Stimulated activated CD8-positive, alpha-beta memory T cell treated with anti-CD3 and anti-CD28 coated beads, Interleukin-4, amount 100 ng/mL, for 1 hour (primary cell): ENCODE measurements at places on chromosomes 3 and 15.

DNA sequence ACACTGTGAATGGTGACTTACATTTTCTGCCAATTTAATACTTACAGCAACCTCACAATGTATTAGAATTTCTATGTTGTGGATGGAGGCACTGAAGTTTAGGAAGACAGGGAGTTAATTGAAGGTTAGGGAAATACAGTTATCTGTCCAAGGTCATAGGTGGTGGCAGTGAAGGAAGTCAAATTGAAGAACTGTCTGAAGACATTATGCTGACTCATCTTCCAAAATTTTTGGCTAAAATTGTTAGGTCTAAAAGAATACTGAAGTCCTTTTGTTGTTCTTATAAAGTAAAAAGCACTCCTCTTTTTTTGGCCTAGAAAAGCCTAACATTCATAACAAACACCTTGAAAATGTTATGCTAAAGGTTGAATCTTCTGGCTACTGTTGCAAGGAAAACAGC is 27.7 kb downstream of the EMC4 start:
- no peak for DNase-seq

DNA sequence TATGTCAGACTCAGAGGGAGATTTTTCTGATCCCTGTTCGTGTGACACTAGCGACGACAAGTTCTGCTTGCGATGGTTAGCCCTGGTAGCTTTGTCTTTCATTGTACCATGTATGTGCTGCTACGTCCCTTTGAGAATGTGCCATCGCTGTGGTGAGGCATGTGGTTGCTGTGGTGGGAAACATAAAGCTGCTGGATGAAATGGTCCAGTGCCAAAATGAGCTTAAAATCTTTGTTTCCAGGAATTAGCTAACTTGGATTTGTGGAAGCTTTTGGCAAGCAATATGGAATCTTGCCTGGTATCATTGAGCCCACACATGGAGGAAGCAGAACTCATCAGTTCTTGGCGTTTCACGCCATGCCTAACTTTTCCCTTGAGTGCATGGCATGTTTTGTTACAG is 98.8 kb downstream of the SPRED1 start:
- no peak for DNase-seq

GRCh38 chr15:35136321-35137189 is 51.5 kb upstream of the NANOGP8 start:
- no peak for DNase-seq

DNA sequence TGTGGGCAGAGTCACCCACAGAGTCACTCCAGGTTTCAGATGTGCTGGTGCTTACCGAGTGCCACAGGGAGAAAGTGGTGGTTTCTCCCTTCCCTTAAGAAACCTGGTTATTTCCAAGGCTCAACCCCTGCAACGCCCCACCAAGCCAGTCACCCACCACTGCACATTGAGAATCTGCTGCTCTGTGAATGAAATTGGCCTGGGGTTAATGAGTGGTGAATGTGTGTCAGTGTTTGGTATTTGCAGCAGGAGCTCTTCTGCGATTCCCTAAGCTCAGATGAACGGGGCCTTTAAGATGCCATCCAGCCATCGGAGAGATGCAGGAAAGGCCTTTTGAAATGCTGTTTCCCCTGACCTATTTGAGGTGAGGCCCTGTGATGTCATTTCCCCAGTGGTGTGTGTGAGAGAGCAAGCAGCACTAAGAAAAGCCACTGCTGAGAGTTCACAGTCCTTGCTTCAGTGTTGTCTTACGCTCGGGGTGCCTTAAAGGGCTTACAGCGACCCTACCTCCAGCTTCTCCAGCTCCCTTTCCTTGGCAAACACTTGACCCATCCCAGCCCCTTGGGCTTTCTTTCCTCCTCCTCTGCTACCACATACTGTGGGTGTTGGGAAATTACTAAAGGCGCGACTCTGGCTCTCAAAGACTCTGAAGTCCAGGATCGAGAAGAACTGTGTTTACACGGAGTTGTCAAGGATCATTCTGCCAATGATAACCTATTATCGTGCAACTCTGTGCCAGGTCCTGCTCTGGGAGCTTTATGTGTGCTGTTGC is 68.9 kb downstream of the SMAD3 start:
- peak; percentile 34 for DNase-seq

DNA sequence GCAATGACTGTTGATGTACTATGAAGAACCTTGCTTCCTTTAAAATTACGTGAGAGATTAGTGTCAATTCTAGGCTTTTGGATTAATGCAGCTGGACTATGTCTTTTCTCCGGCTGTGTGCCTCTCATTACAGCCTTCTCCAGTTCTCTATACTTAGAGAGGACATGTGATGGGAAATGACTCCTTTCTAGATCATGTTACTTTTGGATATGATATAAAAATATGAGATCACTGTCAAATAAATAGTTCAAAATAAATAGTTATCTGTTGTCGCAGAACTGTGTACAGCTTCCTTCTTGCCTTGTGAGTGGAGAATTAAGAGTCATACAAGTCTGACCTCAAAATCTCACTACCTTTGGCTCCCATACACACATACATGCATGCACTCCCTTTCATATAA is 592.4 kb downstream of the DIPK2A start:
- DNase-seq: no peak

- DNase-seq: no peak
Measured at GRCh38 chr15:89860431-89860830, 33.4 kb downstream of the AP3S2 start.

DNA sequence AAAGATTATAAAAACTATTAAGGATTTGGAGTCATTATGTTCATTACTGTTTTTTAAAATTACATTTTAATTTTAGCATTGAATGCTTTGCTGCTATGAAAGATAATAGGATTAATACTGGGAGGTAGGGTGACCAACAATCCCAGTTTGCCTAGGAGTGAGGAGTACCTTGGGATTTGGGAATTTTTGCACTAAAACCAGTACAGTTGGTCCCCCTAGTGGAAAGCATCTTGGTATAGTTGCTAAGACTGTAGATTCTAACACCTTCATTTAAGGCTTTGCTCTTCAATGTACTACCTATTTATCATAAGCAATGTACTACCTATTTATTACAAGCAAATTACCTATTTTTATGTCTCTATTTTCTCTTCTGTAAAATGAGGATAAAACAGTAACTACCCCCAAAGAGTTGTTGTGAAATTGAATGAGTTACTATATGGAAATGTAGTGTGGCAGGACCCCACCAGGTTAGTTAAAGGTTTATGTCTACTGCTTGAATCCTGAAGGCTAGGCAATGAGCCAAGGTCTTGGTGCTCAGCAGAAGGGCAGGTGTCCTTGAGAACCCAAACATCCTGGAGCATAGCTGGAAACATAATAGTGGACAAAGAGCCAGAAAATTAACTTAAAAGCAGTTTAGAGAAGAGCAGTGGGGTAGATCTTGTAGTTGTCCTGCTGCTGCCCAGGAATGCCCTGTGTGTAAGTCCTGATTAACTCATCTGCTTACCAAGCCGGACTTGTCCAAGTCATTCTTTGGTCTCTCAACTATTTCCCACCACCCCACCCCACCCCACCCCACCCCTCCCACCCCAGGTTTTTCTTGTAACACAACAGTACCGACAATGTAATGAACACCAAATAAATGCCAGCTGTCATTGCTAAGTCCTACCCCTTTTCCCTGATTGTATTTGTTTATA is 49.2 kb upstream of the NMD3 start:
- no peak for DNase-seq

DNA sequence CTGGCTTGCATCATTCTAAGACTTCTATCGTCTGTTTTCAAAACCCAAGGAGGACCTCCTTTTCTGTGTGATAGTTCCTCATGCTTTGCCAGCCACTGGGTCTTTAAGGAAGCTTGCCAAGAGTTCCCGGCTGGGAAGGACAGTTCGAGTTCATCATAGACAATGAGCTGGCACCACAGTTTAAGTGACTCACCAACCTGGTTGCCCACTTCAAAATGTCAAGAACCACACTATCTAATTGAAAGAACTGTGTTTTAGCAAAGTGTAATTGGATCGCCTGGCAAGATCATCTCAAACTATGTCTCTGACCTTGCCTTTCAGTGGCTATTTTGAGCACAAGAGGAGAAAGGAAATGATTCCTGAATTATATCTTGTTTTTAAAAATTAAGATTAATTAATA is 27.9 kb downstream of the SOX2 start:
- no peak for DNase-seq

DNA sequence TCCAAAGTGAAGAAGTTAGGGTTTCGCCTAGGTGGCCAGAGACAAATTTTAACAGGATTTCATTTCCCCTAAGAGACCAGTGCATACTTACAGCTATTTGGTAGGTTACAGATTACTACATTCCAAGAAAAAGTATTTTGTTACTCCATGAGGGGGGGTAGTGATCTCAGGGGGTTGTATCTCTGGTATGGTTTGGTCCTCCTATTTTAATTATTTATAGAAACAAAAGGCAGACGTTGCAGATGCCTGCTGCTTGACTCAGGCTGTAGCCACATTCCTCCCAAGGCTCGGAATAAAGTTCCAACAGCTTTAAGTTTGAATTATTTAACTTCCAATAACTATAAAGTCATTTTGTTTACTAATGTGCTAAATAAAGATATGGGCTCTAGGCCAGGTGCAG is 1.3 kb upstream of the TRIM59 start:
- no peak for DNase-seq

GRCh38 chr15:90305932-90306331 is 40.5 kb downstream of the NGRN start:
- DNase-seq: no peak

DNA sequence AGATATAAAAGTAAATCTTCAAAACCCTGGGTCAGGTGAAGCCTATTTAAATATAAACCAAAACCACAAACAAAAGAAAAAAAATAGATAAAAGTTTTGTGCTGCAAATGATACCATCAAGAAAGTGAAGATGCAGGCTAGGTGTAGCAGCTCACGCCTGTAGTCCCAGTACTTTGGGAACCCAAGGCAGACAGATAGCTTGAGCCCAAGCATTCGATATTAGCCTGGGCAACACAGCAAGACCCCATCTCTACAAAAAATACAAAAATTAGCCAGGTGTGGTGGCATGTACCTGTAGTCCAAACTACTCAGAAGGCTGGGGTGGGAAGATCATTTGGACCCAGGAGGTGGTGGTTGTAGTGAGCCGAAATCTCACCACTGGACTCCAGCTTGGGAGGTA is 164.8 kb downstream of the MAGI1 start:
- no peak for DNase-seq

DNA sequence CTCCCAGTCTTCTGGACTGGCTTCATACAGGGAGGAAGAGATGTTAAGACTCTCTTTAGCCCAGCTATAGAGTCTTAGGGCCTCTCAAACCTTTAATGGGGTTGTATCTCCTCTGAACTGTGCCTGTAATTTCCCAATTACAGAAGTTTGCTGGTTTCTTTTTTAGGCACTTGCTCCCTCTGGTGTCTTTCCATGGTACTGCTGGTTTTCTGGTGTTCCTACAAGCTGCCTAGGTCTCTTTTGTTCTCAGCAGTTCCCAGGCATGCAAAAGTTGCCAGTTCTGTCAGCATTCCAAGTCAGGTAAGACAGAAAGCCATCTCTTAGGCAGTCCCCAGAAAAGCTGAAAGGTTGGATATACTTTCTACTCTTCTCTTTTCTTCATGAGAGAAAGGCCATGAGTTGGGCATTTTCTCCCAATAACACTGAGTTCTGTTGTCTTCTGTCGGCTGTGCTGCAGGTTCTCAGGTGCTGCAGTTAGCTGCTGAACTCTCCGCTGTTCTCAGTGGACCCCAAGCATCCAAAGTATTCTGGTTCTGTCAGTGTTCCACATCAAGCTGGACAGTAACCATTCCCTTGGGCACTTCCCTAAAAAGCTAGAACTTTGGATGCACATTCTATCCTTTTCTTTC is 54.4 kb upstream of the EHHADH start:
- peak; percentile 6 for DNase-seq

GRCh38 chr15:58066042-58066867 is 744 bp upstream of the ALDH1A2 start:
- DNase-seq: no peak

DNA sequence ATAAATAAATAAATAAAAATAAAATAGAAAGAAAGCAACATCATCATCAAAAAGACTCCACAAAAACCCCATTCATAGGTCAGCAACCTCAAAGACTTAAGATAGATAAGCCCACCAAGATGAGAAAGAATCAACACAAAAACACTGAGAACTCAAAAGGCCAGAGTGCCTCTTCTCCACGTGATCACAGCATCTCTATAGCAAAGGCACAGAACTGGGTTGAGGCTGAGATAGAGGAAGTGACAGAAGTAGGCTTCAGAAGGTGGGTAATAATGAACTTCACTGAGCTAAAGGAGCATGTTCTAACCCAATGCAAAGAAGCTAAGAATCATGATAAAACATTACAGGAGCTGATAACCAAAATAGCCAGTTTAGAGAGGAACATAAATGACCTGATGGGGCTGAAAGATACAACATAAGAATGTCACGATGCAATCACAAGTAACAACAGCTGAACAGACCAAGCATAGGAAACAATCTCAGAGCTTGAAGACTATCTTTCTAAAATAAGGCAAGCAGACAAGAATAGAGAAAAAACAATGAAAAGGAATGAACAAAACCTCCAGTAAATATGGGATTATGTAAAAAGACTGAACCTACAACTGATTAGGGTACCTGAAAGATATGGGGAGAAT is 26.4 kb downstream of the GNB5 start:
- DNase-seq: no peak

- DNase-seq: no peak
Measured at GRCh38 chr15:73001840-73002239, 50.4 kb upstream of the NEO1 start.

GRCh38 chr3:98739266-98739665 is 23.9 kb upstream of the ST3GAL6 start:
- DNase-seq: no peak

DNA sequence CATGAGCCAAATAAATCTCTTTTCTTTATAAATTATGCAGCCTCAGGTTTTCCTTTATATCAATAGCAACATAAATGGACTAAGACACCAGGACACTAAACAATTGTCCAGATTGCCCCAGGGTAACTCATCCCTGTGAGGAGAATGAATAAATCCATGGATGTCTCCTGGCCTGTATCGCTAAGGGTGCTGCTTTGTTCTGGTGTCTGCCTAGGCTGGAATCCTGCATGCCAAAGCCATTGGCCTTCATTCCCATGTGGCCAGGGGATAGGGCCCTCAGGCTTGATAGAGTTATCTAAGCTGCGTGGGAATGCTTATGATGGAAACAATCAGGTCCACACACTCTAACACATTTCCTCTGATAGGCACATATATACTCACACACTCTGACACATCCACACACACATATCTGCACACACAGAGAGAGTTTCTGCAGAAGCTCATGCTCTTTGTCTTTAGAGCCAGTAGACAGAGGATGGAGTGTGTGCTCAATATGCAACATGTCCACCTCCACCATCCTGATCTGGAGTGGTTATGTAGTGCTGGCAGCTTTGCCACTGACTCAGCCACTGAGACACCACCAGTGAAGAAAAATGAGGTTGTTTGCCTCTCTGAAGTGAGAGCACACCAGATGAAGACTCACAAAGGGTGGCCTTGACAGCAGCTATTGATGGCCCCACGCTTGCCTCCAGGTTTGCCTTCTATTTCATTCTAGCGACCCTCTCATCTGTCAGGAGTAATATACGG is 24.0 kb upstream of the DGKG start:
- no peak for DNase-seq
